Sciatic nerve (tissue), 2 donors: ENCODE measurements at places on chromosomes 6 and 20. TPM values are rescaled to one million over a fixed set of nuclear protein-coding genes. Genes with fewer than 3 reads are reported as not detected.

Gene COL9A3
- total RNA-seq: 69.6 TPM

Gene PNLDC1
- total RNA-seq: not detected

Gene BPIFB2
- total RNA-seq: not detected

Gene VAPB
- 51.1 TPM for total RNA-seq

Gene DEFB132
- total RNA-seq: not detected

Gene HRH3
- not detected for total RNA-seq

Gene EEF1E1
- 13.2 TPM for total RNA-seq

Gene LY6G6F
- total RNA-seq: not detected

Gene TRDN
- 4.2 TPM for total RNA-seq

Gene DSP
- total RNA-seq: 7.2 TPM

Gene ANKRD66
- total RNA-seq: not detected

Gene SLC17A1
- total RNA-seq: not detected

Gene SNPH
- total RNA-seq: 4.9 TPM

Gene ASIP
- 3.0 TPM for total RNA-seq

Gene LRRC73
- 1.2 TPM for total RNA-seq

Gene ECT2L
- total RNA-seq: 0.49 TPM

Gene GRM4
- not detected for total RNA-seq

Gene FAM210B
- 76.0 TPM for total RNA-seq

Gene CGA
- not detected for total RNA-seq

Gene MEI4
- total RNA-seq: 0.13 TPM

Gene PAK5
- total RNA-seq: 0.18 TPM

Gene SYNDIG1
- total RNA-seq: 17.9 TPM

Gene HLA-G
- 1.2 TPM for total RNA-seq

Gene RNF146
- total RNA-seq: 72.2 TPM

Gene TULP1
- total RNA-seq: not detected

Gene MOG
- total RNA-seq: not detected

Gene MYB
- 0.22 TPM for total RNA-seq

Gene PPP1R3G
- 1.7 TPM for total RNA-seq

Gene KCNK5
- total RNA-seq: 15.6 TPM

Gene DPPA5
- total RNA-seq: not detected

Gene GRM1
- total RNA-seq: 0.45 TPM

Gene TRAPPC3L
- 0.22 TPM for total RNA-seq

Gene PPP1R16B
- total RNA-seq: 7.5 TPM

Gene KIAA1755
- 56.0 TPM for total RNA-seq

Gene RPP40
- 4.2 TPM for total RNA-seq

Gene IL20RA
- 3.3 TPM for total RNA-seq

Gene GCNT2
- total RNA-seq: 2.6 TPM

Gene TAAR8
- not detected for total RNA-seq

Gene REV3L
- 47.5 TPM for total RNA-seq
